EL (cell line): ENCODE measurements at places on chromosomes 3 and 15.

GRCh38 chr15:38625886-38626285 lies 61.3 kb upstream of the RASGRP1 start:
- DNase-seq, result no peak

DNA sequence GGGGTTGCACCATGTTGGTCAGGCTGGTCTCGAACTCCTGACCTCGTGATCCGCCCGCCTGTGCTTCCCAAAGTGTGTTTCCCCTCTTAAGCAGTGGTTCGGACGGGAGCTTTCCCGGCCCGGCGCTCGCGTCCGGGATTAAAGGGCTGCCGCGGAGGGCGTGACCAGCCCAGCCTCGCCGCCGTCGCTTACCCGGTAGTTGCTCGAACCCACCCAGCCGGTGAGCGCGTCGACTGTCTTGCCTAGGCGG lies 513 bp downstream of the CLASP2 start:
- peak; percentile 70 for DNase-seq

DNA sequence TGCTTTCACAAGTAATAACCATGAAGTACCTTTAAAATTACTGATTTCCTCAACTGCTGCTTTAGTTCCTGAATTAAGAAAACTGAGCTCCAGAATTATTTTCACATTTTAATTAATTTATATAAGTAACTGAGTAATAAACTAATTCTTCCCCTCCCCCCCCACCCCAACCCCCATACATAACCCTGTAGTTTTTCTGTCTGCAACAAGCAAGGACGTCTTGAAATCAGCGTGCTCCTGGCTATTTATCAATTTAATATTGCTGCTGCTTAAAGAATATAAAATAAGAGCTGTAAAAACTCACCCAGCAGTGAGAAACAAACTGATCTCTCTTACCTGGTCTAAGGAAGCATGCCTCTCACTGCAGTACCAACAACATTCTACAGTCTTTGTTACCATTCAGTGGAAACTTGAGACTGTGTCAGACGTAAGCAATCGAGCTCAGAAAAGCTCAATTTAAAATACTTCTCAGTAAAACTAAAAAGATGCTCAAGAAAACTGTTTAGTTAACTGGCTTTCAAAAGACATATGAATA lies 121.0 kb downstream of the TFDP2 start:
- peak; percentile 65 for DNase-seq

GRCh38 chr3:148330542-148330941 lies 367.2 kb upstream of the AGTR1 start:
- no peak for DNase-seq

DNA sequence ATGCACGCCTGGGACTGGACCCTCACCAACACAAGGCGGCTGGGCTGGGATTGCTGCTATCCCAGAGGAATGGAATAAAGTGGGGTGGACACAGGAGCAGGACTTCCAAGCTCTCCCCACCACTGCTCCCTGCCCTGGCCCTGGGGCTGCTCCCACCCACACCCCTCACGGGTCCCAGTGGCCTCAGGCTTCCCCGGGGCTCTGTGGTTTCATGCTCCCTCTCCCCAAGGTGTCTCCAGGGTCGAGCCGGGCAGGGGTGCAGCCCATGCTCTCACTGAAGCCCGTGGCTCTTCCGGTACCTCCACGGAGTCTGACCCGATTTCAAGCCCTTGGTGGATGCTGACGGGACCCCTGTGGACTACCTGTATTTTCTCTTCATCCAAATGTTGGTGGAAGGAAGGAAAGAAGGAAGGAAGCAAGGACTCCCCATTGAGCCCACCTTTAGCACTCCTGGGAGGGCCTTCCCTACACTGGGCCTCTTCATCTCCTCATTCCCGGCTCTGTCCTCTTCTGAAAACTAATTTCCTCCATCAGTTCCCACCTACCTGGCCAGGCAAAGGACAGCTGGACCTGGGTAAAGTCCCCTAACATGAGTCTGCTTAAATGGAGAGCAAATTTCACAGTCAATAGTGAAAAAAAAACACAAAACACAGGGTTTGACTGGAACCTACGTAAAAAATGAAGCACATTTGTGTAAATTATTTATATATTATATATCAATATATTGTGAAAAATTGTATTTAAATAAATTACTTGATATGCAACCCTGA lies 44.0 kb upstream of the PCSK6 start:
- DNase-seq, result no peak

DNA sequence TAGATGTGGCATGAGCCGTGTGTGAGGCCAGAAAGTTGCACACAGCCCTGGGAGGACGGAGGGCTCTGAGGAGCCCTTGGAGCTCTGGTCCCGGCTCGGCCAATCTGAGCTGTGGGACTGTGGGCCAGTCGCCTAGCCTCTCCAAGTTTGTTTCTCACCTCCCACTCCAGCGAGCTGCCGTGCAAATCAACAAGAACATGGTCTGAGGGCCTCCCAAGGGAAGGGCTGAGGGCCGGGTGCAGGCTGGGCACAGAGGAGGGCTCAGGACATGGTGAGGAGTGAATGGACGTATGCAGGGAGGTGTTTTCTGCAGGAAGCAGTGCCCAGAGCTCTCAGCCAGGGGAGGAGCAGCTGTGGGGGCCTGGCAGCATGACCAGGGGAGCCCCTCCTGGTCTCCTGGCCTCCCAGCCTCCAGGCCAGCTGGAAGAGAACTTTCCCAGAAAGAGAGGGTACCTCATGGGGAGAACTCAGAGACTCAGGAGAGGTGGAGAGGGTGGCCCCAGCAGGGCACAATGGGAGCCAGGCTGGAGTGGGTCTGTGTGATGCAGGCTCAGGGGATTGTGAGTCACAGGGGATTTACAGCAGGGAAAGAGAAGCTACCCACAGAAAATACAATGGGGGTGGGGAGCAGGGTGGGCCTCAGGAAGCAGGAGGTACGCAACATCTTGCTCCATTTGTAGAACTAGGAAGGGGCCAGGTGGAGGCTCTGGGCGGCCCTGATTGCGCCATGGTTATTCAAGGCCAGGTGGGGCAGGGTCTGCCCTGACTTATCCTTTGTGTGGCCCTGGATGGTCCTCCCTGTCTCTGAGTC lies 24.8 kb downstream of the PSTPIP1 start:
- DNase-seq, result peak; percentile 47

DNA sequence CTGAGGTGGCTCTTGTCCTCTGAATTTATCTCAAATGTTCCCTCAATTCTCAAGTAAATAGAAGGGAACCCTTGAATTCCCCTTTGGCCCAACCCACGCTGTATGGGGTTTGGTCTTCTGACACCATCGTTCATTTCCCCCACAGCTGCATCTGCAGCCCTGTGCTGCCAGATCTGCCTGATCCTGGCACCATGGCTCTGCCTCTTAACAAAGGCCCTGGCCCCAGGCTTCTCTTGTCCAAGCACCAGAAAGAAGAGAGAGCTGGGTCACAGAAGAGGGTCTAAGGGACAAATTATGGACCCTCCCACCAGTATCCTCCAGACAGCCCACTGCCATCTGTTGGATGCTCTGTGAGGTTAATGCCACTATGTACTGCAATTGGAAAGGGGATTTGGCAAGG lies 1.8 kb downstream of the MAP1A start:
- DNase-seq, result no peak

DNA sequence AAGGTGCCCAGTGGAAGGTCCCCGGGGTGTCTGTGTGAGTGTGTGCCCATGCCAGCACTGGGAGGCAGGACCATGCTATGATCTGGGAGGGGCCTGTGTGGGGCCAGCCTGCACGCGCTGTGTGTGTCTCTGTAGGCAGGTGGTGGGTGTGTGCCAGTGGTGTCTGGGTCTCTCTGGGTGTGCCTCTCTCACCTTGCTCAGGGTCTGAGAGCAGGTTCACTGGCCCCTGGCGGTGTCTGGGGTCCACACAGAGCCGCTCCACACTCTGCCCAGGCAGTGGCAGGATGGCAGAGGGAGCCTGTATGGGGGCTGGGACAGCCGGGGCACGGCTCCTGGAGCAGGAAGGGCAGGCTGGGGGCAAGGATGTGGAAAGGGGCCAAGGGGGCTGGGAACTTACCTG lies 12.6 kb downstream of the ITIH4 start:
- DNase-seq, result no peak

GRCh38 chr3:100128565-100128964 lies 14.3 kb upstream of the FILIP1L start:
- no peak for DNase-seq

DNA sequence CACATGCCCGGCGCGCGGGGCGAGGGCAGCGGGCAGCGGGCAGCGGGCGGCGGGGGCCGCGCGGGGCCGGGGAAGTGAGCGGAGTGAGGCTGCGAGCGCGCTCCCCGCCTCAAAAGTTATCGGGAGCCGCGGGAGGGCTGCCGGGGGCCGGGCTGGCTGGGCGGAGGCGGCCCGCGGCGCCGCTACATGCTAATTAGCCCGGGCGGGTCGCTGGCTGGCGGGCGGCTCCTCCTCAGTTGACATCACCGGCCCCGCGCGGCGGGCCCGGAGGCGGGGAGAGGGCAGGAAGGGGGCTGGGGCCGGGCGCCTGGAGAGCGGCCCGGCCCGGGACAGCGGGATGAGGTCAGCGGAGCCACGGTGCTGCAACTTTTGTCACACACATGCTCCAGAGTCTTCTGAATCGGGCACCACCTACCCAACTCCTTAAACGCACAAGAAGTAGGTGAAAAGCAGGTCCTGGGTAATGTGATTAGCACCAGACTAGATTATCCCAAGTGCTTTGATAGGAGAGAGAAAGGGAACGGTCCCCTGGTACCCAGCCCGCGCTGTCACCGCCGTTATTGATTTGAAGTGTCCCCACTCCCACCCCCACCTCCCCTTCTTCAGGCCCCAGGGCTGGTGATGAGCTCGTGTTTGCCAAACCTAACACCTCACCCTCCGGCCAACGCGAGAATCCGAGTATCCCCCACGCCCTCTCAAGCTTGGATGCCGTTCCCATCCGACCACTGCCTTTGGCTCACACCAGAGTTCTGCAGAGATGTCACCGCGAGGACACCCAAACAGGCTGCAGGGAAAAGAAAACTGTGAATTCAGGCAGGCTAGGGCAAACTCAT lies at the start of gene HEG1:
HEG1 (minus strand) TSS at position 85 of the 833 bp plus-strand sequence. CDS start 107 bp downstream, outside the sequence.
- peak; percentile 90 for DNase-seq

- peak; percentile 14 for DNase-seq
Observed at GRCh38 chr15:23566071-23566554, 639 bp downstream of the MKRN3 start.

DNA sequence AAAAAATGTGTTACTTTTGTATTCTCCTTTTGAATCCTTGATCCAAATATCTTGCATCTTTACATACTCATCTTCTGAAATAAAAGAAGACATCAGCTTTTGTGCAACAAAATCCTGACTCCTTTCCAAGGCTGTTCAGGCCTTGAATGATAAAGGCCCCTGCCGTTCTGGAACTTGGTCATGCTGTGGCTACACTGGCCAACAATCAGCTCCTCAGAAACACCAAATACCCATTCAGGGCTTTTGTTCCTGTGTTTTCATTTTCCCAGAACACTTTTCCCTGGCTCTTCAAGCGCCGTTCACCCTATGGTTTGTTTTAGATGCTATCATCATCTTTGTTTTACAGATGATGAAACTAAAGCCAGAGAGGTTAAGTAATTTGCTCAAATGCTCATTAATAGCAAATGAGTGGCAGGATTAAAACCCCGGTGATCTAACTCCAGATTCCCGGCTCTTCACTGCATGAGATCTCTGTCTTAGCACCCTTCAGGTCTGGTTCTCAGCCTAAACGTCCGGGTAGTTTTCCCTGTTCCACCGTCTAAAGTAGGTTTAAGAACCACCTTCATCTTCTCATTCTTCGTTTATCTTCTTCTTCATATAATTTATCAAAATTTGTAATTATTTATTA lies 58.3 kb downstream of the EPHA3 start:
- no peak for DNase-seq

GRCh38 chr3:190542846-190543245 lies 29.0 kb downstream of the IL1RAP start:
- no peak for DNase-seq

DNA sequence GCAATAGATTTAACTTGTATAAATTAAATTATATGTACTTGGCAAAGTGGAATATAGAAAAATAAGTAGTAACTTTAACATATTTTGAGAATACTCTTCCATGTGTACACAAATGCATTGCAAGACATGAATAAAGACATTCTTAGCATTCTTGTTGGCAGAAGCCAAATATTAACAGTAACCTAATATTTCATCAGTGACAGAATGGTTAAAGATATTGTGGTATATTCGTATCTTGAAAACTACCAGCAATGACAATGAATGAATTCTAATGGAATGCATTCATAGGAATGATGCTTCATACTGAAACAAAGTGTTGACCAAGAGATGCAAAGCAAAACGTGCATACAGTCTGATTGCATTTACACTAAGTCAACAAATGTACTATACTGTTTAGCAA lies 524.7 kb downstream of the GRM7 start:
- DNase-seq, result no peak

DNA sequence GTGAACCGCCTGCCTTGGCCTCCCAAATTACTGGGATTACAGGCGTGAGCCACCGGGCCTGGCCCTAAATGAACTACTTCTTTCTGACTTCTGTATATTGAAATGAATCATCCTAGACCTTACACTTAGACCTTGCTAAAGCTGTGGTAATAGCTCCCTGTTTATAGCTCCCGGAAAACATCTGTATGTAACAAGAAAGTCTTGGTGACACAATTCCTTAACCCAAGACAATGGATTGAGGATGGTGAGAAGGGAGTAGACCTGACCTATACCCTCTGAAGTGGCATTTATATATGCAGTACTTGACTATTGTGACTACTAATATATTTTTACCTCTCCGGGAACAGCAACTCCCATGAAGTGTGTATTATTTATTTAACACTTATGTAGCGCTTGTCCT lies 48.0 kb upstream of the TBL1XR1 start:
- DNase-seq, result no peak

DNA sequence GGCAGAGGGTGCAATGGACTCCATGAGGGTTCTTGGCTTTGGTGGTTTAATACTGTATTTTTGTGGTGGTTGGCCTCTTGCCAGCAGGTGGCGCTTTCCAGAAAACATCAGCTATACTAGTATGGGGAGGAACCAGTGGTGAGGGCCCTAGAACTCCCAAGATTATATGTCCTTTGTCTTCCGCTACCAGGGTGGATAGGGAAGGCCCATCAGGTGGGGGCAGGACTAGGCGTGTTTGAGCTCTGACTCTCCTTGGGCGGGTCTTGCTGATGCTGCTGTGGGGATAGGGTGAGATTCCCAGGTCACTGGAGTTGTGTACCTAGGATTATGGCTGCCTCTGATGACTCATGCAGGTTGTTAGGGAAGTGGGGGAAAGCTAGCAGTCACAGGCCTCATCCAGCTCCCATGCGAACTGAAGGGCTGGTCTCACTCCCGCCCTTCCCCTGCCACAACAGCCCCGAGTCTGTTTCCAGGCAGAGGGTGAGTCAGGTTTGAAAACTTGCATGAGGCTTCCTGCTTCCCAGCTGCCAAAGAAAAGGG lies 357.7 kb downstream of the OTOL1 start:
- peak; percentile 67 for DNase-seq

GRCh38 chr3:158711886-158712285 lies 20.4 kb downstream of the RARRES1 start:
- peak; percentile 87 for DNase-seq

GRCh38 chr3:171309906-171310359 lies 150.3 kb downstream of the TNIK start:
- DNase-seq, result peak; percentile 75
